ENCODE measurements at places on chromosomes 7 and 10. TPM values are rescaled to one million over a fixed set of nuclear protein-coding genes. Genes with fewer than 3 reads are reported as not detected.
A peak's percentile ranks its signal among the peaks of the same experiment; 100 is the strongest.

DNA sequence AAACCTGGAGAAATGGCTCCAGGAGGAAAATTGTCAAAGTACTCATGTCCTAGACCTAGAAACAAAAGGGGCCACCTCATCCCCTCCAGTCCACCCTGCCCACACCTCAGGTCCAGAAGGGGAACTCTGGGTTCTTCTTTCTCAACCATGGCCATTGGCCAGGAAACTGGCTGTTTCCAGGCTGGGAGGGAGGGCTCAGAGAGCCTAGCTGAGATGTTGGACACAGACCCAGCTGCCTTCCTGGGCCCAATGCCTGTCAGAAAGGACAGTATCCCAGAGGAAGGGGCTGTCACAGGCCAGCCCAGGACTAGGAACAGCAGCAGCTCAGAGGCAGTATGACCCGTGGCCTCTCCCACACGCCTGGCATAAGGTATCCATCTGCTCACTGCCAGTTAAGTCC, 9.6 kb downstream of the GRID1 start:
- DNase-seq: no peak

GRCh38 chr10:58356756-58357155, 21.9 kb downstream of the UBE2D1 start:
- DNase-seq: no peak

DNA sequence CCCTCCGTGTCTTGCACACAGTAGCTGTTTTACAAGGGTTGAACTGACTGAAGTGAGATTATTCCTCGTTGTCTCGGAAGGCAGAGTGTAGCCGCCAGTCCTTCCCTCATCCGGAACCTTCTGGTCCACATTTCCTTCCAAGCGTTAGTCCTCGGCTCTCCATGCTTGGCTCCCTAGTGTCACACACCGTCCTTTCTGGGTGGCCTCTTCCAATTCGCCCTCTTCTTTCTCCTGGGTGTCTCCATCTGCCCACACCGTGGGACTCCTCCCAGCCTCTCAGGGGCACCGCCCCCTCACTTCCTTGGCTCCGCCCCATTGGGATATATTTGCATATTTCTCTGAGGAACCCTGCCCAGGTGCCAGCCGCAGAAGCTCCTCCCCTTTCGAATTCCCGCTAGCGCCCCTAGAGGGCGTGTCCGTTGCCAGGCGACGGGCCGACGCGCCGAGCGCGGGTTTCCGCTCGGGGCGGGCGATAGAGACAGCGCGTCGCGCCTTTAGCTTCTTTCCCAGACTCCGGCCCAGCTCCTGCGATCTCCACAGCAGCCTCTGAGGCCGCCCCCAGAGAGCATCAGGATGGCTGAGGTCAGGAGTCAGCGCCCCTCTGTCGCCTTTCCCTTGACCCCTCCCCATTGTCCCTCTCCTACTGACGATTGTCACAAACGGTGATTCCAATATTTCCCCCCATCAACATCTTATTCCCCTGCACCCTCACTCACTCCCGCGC, at the start of gene CFAP58:
TSS of gene CFAP58 (plus strand) at position 509 of the 724 bp plus-strand sequence. CDS start at position 574, 65 bp downstream.
- DNase-seq: peak; percentile 96

GRCh38 chr7:22427855-22428254, 70.9 kb upstream of the RAPGEF5 start:
- DNase-seq: no peak

DNA sequence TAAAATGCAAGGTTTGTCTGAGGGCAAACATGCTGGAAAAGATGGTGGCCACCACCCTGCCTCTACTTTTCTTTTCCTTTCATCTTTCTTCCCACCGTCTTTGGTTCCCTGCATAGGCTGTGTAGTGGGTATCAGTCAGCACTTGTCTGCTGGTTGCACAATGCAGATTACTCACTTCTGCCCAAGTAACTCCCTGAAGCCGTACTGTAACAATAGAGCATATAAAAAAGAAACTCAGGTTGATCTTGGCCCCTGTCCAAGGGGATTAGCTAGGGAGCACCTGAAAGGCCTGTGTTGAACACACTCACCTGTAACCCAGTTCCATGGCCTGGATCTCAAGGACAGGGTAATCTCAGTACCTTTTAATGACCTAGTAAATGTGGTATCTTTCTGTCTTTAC, 533.0 kb upstream of the GALNT17 start:
- DNase-seq: no peak

DNA sequence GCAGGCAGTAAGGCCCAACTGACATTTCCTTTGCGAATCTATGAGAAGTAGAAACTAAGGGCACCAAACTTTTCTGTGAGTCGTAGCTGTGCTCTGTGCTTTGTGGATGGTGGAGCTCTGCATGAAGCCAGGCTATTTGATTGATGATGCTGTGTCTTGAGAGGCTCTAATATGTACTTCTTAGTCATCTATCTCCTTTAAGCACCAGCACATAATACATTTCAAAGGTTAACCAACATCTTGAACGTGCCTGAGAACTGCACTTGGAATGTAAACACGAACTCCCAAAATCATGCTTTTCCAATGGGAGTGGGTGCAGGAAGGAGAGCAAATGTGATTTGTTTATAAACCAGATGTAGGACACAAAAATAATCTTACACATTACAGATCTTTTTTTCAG, 411.6 kb downstream of the PARD3 start:
- no peak for DNase-seq

DNA sequence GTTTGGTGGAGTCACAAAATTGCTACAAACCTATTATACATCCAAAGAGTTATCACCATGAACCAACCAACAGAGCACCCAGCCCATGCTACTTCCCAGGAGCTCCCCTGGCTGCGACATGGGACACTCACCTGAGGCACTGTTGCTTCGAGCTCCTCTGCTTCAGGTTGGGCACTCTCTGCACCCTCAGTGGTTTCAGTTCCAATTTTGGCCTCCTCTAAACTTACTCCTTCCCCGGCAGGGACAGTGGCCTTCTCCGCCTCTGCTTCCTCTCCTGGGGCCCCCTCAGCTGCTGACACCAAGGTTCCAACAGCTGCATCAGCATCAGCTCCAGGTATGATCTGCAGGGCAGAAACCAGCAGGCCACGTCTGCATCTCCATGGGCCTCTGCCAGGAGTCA, 120.4 kb upstream of the TARP start:
- DNase-seq: no peak

C7orf57 gene
- total RNA-seq: 0.33 TPM

CLRN3 gene
- not detected for total RNA-seq

DYNC1I1 gene
- not detected for total RNA-seq

CSGALNACT2 gene
- 64.8 TPM for total RNA-seq

CABCOCO1 gene
- total RNA-seq: not detected
